ENCODE measurements at places on chromosomes 5 and 9.
A peak's percentile ranks its signal among the peaks of the same experiment; 100 is the strongest.

DNA sequence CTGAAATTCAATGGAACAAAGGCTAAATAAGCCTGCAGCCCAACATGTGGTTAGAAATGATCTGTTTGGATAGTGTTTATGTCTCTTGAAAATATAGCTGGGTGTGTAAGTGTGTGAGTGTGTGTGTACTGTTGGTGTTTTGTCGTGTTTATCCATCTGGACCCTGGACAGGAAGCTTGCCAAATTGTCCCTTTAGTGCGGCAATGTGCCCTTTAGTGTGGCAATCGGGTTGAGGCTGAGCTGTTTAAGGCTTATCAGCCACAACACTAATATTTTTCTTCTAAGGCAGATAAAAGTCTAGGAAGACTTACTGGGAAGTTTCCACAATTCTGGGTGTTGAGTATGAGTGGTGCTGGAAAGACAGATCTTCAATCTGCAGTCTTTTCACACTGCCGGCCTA, 180.2 kb downstream of the YTHDC2 start:
- no peak for DNase-seq

DNA sequence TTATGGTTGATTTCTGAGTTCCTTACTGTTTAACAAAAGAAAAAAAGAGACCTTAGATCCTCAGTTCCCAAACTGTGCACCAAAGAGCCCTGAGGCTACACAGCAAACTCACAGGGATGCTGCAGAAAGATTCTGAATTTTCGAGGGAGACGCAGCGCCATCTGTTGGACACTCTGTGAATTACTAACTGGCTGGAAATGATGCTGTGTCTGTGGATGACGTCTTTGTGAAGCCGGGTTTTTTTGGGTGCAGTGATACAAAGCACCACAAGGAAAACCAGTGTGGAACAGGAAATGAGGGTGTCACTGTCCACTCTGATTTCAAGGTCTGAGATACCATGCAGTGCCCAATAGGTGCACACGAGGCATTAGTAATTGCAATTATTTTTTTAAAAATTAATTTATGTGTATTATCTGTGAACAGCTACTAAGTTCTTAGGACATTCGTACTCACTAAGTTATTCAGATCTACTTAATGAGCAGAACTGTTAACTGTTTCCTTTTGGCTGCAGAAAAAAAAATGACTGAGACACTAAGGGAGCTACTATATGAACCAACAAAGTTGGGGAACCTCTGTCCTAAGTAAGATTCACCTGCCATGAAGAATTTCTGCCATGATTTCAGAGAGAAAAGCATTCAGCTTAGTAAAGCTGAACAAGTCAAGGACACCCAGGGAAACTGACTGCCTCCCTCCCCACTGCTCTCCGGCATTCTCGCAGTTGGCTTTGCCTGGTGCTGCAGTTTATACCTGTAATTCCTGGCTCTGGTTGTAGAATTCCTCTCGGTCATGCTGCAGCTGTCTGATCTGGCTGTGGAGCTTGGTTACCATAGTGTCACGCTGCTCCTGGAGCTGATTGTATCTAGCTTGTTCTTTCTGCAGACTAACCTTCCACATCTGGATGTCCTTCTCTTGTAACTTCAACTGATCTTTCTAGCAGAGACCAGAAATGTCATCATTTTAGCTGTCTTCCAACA, 23.4 kb downstream of the SPACA9 start:
- peak; percentile 96 for DNase-seq

DNA sequence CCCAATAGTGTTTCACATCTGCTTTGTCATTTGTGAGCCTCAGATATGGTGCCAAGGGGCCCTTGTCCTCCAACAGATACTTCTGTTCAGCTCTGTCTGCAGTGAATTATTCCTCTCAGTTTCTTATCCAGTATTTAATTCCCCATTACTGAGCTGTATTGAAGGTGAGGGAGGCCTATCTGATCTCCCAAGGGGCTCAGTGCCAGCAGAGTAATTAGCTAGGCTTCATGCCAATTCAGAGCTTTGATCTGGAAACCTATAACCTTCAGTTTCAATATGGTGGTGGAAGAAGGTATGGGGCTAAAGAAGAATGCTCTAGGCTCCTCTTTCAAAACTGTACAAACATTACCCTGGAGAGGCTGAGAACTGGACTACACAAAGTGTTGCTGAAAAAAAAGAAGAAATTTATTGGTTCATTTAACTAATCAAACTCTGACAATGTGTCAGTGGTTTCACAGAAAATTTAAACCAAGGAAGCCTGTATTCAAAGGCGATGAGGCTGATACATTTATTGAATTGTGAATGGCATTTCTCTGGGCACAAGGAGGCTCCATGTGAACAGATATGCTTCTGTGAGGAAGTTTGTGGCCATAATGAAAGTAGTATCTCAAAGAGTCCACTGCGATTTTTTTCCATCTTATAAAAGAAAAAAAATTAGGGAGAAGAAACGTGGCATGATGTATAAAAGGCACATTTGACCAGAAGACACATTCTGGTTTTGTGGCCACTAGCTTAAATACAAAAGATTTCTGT, 397.8 kb downstream of the TLE4 start:
- no peak for DNase-seq

- no peak for DNase-seq
These were observed 1.9 kb downstream of the ZNF354B start for GRCh38 chr5:178861627-178862026.

GRCh38 chr9:94824411-94824810, 97.9 kb downstream of the AOPEP start:
- DNase-seq, result no peak

DNA sequence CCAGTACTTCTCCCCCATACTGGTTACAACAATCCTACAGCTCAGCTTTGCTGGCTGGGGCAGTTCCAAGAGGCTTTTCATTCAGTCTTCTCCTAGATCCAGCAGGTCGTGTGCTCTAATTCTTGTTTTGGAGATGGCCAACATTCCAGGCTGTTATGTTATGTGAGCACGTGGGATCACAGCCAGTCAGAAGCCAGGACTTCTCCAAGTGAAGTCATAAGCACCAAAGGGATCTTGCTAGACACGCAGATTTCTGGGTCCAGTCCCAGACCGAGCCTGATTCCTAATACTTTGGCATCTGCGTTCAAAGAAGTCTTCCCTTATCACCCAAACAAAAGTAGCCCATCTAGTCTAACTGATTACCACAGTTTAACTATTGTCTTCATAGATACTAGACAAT, 1.4 kb upstream of the LARP1 start:
- peak; percentile 88 for DNase-seq

DNA sequence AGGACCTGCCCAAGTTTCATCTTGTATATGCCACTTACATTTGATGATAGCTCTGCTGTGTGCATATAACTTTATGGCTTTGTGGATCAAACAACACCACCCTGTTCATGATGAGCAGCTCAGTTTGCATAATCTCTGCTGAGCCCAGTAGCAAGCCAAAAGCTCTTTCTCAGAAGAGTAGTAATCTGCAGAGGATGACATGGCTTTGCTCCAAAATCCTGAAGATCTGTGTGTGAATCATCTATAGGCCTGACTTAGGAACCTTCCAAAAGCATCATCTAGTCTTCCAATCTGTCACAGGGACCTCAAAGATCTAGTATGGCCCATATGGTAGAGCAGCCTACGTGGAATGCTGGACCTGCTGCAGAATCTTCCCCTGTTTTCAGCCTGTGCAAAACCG, 394.6 kb downstream of the PSAT1 start:
- DNase-seq, result no peak

DNA sequence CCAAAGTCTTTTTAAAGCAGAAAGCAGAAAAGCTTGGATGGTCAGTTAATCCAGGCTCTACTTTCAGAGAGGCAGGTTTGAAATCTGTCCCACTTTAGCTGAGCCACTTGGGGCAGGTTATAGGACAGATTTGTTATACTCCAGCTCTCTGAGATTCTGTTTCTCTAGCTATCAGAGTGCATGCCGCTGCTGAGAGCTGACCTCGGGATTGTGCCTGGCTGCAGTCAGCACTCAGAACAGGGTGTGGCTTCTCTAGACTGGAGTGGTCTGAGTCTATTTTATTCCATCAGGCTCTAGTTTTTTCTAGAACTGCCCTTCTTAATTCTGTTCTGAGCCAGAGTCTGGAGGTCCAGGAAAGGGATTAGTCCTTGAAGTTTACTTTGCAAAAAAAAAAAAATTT, 67.7 kb downstream of the NDFIP1 start:
- DNase-seq, result no peak

- no peak for DNase-seq
These were observed 90.6 kb upstream of the CXCL14 start for GRCh38 chr5:135669416-135669815.

GRCh38 chr9:136922540-136922939, 22.0 kb downstream of the FBXW5 start:
- DNase-seq, result no peak

DNA sequence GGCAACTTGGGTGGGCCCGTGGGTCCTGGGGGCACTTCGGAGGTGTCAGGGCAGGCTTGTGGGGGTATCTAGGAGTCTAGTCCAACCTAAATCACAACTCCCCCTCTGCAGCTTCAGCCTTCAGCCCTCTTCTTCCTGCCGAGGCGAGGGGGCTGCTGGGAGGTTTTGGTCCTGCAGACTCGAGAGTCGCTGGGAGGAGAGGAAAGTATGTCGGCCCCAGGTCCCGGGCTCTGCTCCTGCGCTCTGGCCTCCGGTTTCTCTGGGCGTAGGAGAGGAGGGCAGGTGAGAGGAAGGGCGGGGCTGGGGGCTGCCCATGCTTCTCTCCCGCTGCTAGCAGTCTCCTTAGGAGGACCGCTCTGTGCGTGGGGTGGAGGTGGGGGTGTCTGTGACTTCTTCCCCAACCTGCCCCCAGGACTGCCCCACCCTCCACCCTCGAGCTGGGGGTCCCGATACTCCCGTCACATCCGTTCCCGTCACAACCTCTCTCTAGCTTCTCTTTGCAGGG, 139.8 kb upstream of the COL5A1 start:
- DNase-seq, result no peak

GRCh38 chr9:73133921-73134407, 17.7 kb upstream of the ANXA1 start:
- DNase-seq, result no peak

DNA sequence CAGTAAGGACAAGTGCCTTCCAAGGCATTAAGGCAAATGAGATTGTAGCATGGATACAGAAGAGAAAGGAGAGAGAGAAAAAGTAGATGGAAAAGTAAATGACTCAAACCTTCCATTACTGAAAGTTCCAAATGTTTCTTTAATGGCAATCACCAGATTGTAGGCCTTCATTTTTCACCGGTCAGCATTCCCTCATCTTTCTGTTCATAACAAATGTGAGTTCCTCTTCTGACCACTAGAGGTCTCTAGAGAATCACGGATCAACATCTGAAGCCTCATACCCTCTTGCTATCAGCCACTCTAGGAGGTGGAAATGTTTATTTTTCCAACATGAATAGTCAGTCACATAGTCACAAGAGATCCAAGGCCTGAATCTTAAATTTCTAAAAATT, 73.6 kb upstream of the RPS23 start:
- DNase-seq, result peak; percentile 65

GRCh38 chr5:36646100-36646499, 39.7 kb downstream of the SLC1A3 start:
- DNase-seq, result no peak

DNA sequence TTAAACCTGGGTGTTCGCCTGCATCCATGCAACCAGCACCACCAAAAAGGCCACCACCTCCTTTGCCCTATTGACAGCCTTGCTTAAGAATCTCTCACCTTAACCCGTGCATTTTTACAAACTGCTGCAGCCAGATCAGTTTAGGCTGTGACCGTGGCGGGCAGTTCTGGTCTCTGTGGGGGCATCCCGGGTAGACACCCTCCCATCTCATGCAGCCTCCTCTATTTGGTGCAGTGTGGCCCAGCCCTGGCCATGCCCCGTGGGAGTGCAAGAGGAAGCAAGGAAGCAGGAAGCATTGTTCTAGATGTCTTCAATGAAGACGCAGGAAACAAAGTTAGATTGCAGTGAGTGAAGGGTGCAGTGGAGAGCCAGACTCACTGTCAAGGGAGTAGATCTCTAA, 108.8 kb upstream of the MVB12B start:
- no peak for DNase-seq

DNA sequence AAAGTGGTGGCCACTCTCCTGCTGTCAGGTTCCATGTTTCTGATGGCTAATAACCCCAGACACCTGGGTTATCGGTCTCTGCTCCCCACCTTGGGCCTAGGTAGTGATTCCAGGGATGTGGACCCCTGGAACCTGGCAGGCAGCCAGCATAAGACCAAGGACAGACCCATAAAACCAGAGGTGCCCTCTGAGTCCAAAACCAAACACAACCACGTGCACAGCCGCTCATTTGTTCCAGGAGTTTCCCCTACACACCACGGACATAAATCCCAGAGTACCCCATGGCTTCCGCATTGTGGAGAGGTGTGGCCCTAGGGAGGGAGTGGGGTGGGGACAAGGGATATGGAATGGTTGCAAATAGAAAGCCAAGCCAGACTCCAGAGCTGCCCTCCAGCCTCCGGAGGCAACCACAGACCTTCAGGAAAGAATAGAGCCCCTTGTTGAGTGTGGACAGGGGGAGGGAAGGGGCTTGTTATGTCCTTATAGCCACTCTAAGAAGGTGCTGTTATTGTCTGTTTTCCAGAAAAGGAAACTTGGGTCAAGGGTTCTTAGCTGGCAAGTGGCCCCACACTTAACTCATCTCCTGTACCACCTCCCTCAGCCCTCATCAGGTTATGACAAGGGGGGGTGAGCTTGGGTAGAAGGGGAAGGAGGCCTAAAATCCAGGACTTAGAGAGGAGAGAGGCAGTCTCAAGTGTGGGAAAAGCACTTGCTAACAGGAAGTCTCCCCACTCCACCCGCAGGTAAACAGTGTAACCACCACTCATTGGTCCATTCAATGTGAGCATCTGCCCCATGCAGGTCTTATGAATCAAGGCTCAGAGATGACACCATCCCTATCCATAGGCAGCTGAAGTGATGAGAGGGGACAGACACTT, 23.6 kb upstream of the CYSTM1 start:
- no peak for DNase-seq

GRCh38 chr5:138472353-138472752, 7.1 kb downstream of the EGR1 start:
- no peak for DNase-seq

- peak; percentile 59 for DNase-seq
These were observed 516 bp downstream of the MRPL41 start for GRCh38 chr9:137552022-137552768.

DNA sequence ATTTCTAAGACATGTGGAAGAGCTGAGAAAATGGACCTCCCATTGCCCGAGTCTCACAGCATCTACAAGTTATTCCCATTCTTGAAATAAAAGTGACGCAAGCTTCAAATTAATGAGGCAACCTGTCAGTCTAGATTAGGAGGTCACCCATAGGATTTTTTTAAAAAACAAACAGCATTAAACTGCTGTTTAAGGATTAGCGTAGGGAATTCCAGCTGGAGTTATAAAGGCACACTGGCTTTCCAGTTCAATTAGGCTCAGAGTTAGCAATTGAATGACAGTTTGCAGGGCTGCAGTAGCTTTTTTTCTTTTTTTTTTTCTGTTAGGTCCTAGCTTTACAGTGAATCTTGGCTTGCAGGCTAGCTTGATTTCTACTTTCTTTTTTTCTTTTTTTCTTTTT, 16.2 kb downstream of the PRKACG start:
- no peak for DNase-seq

- peak; percentile 80 for DNase-seq
These were observed 2.0 kb downstream of the PROB1 start for GRCh38 chr5:139392678-139393496.

- no peak for DNase-seq
These were observed 209.3 kb downstream of the GAPVD1 start for GRCh38 chr9:125470767-125471580.

- DNase-seq, result peak; percentile 6
These were observed 31.7 kb downstream of the NRG2 start for GRCh38 chr5:140011297-140011802.

GRCh38 chr9:115058175-115058574, 59.8 kb downstream of the TNC start:
- no peak for DNase-seq

GRCh38 chr5:125549322-125549911, 803.0 kb upstream of the ZNF608 start:
- DNase-seq, result no peak

GRCh38 chr5:144166696-144167095, 3.8 kb downstream of the YIPF5 start:
- no peak for DNase-seq
